ENCODE measurements at places on chromosomes 1 and 21.

- DNase-seq, result peak; percentile 72
These were observed 3.6 kb downstream of the S100A6 start for GRCh38 chr1:153532181-153532580.

DNA sequence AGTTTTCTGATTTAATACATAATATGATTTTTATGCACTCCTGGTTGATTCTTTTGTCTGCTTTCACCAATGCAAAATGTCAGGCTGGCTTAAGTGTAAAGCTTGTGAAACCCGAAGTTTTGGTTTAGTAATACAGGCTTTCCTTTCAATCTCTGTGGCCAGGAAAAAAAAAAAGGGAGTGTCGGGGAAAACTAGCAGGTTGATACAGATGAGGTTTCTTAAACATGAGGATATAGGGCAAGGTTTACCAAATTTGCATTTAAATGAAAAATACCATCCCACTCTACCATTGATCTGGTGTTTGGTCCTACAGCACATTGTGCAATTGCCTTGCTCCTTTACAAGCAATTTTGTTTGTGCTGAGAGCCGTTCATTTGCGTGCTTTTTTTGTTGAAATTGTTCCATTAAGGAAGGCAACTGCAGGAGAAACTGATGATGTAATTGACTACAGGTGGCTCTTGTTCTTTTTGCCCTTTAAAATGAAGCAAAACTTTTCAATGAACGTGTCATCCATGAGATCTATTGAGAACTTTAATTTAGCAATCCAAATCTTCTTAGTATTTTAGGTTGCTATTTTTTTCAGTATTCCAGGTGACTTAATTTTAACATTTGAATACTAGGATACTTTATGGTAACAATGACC, 22.7 kb downstream of the CLIC6 start:
- no peak for DNase-seq

DNA sequence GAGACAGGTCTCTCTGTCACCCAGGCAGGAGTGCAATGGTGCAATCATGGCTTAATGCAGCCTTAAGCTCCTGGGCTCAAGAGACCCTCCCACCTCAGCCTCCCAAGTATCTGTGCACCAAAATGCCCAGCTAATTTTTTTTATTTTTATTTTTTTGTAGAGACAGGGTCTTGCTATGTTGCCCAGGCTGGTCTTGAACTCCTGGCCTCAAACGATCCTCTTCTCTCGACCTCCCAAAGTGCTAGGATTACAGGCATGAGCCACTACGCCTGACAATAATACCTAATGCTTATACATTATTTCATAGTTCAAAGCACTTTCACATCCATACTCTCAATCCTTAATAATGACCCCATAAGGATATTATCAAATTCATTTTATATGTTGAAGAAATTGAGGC, 48.3 kb downstream of the LUZP1 start:
- DNase-seq, result no peak

DNA sequence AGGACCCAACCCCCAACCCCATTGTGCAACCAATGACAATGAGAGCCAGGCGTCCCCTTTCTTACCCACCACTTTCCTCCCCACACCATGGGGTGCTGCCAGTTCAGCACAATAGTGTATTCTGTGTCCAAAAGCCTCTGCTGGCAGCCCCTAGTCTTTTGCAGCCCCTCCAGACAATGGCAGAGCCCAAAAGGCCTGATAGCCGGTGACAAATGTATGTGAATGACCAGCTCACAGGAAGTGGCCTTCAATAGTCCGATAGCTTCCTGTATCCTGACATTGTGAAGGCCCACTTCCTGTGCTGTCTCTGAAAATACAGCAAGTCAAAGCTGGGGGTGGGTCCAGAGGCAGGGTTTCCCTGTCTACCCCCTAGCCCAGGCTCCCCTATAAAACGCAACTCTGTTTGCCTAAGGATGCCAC, 16.6 kb downstream of the SMIM12 start:
- no peak for DNase-seq

- no peak for DNase-seq
These were observed 1.2 kb upstream of the EXTL1 start for GRCh38 chr1:26020330-26020768.

- no peak for DNase-seq
These were observed at the start of gene IL10 for GRCh38 chr1:206772243-206772937. Gene IL10, minus strand, starts transcription at chr1:206772494. Its CDS starts 59 bp downstream, at chr1:206772435.

- DNase-seq, result no peak
These were observed 147.8 kb downstream of the TENT5C start for GRCh38 chr1:117753652-117754051.

DNA sequence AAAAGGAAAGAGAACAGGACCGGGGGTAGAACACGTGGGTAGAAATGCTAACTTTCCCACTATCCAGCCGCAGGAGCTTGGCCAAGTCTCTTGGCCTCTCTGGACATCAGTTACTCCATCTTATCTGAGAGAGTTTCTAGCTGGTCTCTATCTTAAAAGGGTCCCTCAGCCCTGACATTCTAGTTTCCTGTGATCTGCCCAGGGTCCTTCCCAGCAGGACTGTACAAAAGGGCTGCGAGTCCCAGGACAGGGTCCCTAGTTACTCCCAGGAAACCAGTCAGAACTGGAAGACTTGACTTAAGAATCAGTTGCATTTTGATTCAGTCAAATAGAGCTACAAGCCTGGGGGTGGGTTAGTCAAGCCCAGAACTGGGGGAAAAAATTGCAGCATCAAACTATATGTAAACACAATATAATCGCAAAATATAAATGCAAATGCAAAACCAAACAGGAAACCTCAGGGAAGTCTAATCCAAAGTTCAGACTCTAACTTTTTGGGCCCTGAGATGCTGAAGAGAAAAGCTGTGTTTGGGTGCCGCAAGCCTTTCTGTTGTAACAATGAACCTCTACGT, 2.9 kb downstream of the ASAP3 start:
- DNase-seq, result no peak

- no peak for DNase-seq
These were observed 11.3 kb downstream of the RPAP2 start for GRCh38 chr1:92310185-92310597.

DNA sequence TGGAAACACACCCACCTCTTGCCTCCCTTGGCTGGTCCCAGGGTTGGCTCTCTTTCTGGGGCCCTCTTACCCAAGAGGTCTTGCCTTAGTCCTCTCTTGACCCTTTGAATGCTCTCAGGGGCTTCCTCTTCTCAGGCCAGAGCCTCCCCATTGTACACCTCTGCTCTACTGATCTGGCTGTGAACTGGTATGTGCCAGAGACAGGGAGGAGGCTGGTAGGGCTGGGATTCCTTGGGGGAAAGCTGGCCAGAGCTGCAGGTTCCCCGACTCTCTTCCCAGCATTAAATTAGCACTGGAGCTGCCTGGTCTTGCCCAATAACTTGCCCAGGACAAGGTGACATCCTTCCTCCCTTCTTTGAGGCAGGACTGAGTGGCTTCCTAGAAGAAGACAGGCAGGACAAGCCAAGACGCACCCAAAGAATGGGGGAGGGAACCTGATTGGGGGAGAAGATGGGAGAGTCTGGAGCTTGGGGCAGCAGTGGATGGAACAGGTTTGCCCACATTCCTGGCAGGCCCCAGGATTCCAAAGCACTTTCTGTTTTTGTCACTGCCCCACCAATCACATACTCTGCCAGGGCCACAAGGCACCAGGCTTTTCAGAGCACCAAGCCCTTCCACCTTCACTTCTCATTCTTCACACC, 37.2 kb upstream of the CITED4 start:
- DNase-seq, result no peak

- peak; percentile 55 for DNase-seq
These were observed 1.7 kb downstream of the TOR1AIP1 start for GRCh38 chr1:179883745-179884138.

DNA sequence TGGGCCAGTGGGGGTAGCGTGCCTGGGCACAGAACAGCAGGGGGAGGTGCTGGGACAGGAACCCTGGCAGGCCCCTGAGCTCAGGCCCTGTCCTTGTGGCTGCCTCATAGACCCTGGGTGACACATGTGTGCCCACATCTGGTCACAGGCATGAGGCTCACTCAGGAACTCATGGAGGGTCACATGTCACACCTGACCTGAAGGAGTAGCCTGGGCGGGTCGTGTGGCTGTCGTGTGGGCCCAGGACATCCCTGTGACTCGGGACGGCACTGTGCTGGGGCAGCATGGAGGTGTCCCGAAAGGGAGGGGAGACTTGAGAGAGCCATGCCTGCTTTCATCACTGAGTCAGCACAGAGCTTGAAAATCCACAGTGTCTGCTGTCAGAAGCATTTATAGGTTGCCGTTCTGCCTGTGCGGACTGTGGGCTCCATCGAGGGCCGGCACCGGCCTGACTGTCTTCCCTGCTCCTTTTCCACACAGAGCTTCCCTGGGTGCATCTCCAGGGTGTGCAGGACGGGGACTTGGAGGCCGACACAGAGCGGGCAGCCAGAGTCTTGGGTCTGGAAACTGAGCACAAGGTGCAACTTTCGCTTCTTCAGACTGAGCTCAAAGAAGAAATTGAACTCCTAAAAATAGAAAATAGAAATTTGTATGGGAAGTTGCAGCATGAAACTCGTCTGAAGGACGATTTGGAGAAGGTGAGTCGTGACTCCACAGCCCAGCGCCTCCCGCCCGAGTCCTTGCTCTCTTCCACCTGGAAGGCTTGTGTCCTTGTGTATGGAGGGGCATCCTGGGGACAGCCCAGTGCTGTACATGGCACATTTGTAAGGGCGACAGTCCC, 32.8 kb downstream of the PCNT start:
- DNase-seq, result no peak

GRCh38 chr1:55781944-55782482, 566.8 kb upstream of the USP24 start:
- DNase-seq, result no peak

- no peak for DNase-seq
These were observed 118.7 kb upstream of the WNT4 start for GRCh38 chr1:22261580-22261979.

DNA sequence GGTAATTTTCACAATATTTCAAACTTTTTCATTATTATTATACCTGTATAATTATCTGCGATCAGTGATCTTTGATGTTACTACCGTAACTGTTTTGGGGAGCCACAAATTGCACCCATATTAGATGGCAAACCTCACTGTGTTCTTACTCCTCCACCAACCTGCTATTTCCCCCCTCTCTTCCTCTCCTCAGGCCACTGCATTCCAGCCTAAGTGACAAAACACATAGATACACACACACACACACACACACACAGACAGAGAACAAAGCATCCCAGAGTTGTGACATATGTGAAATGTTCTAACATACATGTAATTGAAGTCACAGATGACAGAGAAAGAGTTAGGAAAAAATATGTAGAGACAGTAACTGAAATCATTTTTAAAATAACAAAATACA, 18.5 kb downstream of the COP1 start:
- no peak for DNase-seq

GRCh38 chr1:184387476-184388318, 868 bp downstream of the C1orf21 start:
- peak; percentile 31 for DNase-seq

DNA sequence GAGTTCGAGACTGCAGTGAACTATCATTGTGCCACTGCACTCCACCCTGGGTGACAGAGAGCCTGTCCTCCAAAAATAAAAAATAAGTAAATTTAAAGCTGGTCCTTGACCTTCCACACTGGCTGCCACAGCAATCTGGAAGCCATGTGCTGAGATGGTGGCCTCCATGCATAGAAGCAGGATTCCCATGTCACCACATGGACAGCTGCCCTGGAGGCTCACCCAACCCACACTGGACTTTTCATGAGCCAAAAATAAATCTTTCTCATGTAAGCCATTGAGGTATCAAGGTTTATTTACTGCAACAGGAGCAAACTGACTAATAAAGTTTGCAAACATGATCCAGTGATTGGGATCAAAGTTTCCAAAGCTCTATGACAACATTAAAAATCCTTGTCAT, 88.5 kb downstream of the SETD4 start:
- no peak for DNase-seq

All from stimulated activated naive CD8-positive, alpha-beta T cell treated with anti-CD3 and anti-CD28 coated beads, Interleukin-15, amount 100 ng/mL, for 72 hours (primary cell).